ENCODE measurements at places on chromosomes 13 and 19. TPM values are rescaled to one million over a fixed set of nuclear protein-coding genes. Genes with fewer than 3 reads are reported as not detected.
A peak's percentile ranks its signal among the peaks of the same experiment; 100 is the strongest.

- DNase-seq = no peak
These were observed 183.7 kb downstream of the NUFIP1 start for GRCh38 chr13:44805585-44805984.

Gene TEX29
- total RNA-seq = not detected

- no peak for DNase-seq
These were observed 31.2 kb downstream of the CBY2 start for GRCh38 chr13:45733361-45733760.

Gene ZNF575
- total RNA-seq = not detected

Gene PDCD2L
- 12.2 TPM for total RNA-seq

DNA sequence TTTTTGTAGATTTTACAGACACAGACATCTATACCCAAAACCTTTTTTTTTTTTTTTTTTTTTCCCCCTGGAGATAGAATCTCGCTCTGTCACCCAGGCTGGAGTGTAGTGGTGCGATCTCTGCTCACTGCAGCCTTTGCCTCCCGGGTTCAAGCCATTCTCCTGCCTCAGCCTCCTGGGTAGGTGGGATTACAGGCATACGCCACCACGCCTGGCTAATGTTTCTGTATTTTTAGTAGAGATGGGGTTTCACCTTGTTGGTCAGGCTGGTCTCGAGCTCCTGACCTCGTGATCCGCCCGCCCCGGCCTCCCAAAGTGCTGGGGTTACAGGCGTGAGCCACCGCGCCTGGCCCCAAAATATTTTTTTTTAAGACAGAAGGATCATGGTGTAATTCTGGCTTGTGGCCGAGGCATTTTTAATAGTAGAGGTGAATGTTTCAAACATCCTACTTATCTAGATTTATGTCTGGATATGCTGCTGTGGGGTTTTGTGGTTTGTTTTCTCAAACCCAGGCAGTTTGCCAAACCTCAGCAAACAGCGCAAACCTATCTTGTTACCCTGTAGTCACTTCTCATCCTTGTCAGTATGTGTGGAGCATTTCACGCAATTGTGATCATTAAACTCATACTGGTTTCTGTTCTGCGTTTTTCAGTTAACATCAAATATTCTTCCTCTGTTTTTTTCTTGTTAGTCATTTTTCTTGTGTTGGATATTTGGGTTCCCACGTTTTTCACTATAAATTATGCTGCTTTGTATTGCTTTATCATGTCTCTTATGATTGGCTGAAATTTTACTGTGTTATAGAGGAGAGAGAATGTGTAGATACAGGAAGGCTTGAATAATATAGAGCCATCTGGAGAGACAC lies 36.2 kb upstream of the GARRE1 start:
- peak; percentile 98 for DNase-seq

Gene KIR3DL1
- total RNA-seq = not detected

DNA sequence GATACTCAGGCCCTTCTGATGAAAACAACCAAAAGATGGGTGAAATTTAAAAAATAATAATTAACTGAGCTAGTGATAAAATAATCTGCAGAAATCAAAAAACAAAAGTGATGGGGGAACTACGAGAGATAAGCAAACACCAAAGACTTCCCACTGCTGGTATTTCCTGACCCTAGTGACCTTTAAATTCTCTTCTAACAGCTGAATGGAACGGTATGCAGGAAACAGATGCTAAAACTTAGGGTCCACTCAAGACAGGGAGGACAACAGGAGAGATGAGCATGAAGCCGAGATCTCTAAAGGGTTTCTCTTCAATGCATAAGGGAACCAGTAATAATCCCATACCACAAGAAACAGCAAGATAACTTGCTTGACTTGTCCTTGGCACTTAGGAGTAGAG lies 50.8 kb downstream of the USP12 start:
- DNase-seq = peak; percentile 28

DNA sequence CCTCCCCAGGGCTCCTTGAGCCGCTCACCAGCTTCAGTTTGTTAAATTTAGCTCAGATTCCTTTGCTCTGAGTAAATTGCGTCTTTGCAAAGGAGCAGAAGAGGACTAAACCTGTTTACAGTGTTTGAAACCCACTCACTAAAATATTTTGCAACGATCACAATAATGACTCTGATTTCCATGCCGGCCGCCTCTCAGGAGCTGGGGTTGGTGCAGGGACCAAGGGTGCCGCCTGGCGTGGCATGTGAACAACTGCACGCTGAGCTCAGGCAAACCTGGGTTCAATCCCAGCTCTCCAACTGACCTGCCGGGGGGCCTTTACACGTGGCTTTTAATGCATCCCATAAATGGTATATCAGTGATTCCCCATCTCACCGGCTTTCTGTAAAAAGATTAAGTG lies 68.7 kb upstream of the CACNA1A start:
- DNase-seq = peak; percentile 39

Gene NLRP4
- not detected for total RNA-seq

- peak; percentile 21 for DNase-seq
These were observed 256 bp downstream of the MICOS13 start for GRCh38 chr19:5680084-5680436.

GRCh38 chr13:94646904-94647303 lies 45.2 kb downstream of the GPR180 start:
- DNase-seq = no peak

Gene ZNF560
- 0.90 TPM for total RNA-seq

Gene ZNF99
- not detected for total RNA-seq

DNA sequence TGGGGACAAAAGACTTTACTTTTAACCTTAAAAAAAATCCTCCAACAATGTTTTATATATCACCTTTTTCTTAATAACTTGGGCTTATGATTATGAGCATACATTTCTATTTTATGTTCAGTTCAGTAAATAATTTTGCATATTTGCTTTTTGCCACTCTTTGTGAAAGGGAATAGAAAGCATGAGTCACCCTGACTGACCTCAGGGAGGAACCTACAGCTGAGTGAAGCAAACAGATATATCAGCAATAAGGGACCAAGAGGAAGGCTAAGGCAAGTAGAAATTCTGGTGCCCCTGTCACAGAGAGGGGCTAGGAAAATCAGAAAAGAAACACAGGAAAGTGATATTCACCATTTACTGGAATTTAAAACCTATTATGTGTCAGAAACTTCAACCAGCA lies 37.2 kb upstream of the SOHLH2 start:
- no peak for DNase-seq

DNA sequence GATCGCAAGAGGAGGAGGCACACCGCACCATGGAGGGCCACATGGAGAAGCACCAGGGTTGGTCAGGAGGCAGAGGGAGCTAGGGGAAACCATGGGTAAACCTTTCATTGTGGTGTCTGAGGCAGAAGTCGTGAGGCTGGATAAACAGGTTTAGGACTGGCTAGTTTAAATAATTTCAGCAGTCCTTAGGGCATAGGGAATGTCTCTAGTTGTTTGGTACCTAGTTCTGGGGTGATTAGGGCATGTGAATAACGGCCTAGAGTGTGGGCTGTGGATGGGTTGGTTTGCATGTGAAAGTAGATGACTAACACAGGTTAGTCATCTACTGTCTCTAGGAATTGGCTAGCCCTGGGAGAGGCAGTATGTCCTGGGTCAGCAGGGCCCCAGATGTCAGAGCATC lies 102.3 kb downstream of the STOML3 start:
- DNase-seq = peak; percentile 31

- peak; percentile 97 for DNase-seq
These were observed 45.5 kb downstream of the SAE1 start for GRCh38 chr19:47176071-47176626.

DNA sequence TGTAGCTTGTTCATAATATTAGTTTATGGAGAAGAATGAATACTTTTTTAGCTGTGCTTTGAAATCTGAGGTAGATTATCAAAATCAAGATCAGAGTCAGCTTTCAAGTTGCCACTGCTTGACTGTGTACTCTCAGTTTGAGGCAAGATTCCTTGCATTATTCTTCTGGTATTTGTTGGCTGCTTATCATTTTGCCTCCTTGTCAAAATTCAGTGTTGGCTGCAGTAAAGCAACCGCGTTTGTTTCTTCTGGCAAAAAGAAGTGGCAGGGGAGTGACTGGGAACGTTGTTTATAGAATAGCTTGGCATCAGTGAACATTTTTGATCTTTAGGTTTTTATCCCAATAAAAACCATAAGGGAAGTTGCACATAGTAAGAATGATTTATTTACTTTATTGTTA lies 419.3 kb upstream of the GPC6 start:
- peak; percentile 26 for DNase-seq

Gene ZFP14
- total RNA-seq = 2.2 TPM

Gene TRPC4
- 5.3 TPM for total RNA-seq

DNA sequence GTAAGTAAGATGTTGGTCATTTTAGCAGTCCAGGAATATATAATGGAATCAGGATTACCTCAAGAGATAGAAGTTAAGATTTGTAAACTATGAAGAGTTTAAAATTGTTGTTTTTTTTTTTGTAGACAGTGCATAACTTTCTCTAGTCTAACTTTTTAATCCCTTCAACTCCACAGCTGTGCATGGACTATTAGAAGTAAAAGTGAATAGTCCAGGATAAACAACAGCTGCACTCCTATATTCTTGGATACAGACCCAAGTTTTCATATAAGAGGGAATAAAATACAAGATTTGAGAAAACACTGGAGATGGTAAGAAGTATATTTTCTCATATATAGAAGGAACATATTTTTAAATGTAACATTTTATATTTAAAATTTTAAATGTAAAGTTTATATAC lies 1509.9 kb downstream of the SLITRK5 start:
- no peak for DNase-seq

Gene TRPM4
- total RNA-seq = 1.9 TPM

Gene PEG3
- total RNA-seq = not detected

GRCh38 chr19:43605875-43606568 lies 5.9 kb upstream of the SRRM5 start:
- no peak for DNase-seq

DNA sequence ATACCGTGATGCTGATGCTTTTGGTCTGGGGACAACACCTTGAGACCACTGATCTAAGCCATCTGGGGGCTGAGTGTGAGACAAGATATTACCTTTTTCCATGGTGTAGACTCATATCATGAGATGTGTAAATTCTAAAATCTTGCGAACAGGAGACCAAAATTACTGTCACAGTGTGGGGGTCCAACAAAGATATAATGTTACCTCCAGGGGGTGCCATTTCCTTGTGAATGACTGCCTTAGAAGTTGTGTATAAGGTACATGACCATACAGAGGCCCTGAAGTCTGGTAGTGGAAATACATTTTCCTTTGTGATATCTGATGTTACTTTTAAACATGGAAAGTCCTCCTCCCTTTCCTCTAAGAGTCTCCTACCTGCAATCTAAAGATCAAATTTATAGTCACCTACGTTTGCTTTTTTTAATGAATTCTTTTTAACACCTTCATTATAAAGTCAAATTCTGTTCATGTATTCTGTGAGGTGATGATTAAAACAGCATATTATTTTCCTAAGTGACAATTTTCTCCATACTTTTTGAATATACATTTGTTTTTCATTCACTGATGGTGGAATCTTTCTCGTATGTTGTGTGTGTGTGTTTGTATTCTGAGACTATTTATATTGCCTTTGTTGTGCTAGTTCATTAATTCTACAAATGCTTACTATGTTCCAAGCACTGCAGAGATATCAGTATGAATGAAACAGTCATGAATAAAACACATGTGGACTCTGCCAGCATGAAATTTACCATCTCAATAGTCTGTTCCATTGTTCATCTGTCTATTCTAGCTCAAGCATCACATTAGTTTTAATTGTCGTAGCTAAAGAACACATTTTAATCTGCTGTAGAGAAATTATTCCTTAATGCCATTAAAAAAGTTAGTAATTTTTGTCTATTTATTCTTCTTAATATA lies 113.7 kb downstream of the RFC3 start:
- peak; percentile 53 for DNase-seq

GRCh38 chr19:6459262-6460098 lies at the start of gene SLC25A23:
Gene SLC25A23 (minus strand): TSS chr19:6459792. CDS start chr19:6459628, 164 bp downstream.
- DNase-seq = peak; percentile 64

DNA sequence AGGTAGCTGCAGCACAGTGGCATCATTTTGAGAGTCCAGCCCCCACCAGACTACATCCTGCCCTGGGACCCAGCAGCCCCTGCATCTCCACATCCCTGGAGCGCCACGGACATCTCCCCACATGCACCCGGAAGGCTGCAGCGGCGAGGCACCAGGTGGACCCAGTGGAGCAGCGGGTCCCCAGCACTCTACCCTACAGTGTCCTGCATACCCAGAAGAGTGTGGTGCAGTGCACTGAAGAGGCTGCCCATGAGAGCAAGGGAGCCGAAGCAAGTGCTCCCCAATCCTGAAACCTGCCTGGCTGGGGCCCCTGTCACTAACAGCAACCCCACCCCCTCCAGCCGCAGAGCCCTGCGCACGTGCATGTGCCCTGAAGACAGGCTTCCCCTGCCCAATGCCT lies 21.3 kb upstream of the SLC7A9 start:
- no peak for DNase-seq

Gene ZNF700
- total RNA-seq = 11.9 TPM

DNA sequence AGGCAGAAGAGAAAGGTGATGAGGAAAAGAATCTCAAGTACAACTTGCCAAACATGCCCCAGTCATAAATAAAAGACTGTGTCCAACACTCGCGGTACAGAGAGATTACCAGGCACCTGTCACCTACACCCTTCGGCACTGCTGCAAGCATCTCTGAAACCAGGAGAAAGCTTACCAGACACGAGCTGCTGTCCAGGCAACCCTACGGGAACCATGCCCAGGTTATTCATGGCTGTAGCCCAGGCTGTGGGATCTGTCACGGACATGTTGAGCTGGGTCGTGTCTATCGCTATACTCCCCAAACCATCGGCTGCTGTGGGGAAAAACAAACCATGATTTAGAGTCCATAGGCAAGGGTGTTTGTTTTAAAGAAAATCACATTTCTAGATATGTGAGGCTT lies 375.0 kb downstream of the ENOX1 start:
- DNase-seq = peak; percentile 23

DNA sequence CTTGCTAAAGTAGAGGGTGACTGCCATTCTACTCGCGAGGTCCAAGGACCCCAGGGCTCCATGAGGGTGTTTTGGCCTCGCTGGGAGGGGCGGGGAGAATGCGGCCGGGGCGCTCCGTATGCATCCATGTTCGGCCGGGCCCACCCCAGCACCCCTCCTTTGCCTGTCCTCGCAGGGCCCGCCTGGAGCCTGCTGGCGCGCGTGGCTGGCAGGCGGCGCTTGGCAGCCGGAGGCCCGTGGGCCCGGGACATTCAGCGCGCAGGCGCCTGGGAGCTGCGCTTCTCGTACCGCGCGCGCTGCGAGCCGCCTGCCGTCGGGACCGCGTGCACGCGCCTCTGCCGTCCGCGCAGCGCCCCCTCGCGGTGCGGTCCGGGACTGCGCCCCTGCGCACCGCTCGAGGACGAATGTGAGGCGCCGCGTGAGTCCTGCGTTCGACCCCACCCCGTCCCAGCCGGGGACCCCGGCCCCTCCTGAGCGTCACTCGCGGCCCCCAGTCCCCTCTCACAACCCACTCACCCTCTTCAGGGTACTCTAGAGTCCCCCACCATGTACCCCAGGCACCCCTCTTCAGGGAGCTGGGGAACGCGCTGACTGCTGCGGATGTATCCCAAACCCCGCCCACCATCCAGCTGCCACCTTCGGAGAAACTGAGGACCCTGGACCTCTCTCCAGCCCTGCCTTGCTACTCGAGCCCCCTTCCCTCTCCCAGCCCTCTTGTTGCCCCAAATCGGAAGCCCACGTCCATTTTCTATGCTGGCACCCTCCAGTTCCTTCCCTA lies 4.1 kb downstream of the DLL3 start:
- DNase-seq = peak; percentile 73

Gene SLAIN1
- total RNA-seq = 0.36 TPM
